ENCODE measurements at places on chromosomes 7 and 10. TPM values are rescaled to one million over a fixed set of nuclear protein-coding genes. Genes with fewer than 3 reads are reported as not detected.

Gene CCNY
- total RNA-seq: 49.1 TPM

Gene ZNF239
- 2.2 TPM for total RNA-seq

Gene GPR22
- total RNA-seq: not detected

Gene PSTK
- 3.7 TPM for total RNA-seq

Gene ASB13
- total RNA-seq: 21.4 TPM

Gene SUN3
- 0.09 TPM for total RNA-seq

Gene VSTM4
- total RNA-seq: 0.39 TPM

Gene ERVW-1
- total RNA-seq: not detected

Gene PRKG1
- 0.01 TPM for total RNA-seq
